ENCODE measurements at places on chromosomes 16 and 17.

- DNase-seq, result no peak
Measured at GRCh38 chr17:10010752-10011151, 105.7 kb upstream of the RCVRN start.

DNA sequence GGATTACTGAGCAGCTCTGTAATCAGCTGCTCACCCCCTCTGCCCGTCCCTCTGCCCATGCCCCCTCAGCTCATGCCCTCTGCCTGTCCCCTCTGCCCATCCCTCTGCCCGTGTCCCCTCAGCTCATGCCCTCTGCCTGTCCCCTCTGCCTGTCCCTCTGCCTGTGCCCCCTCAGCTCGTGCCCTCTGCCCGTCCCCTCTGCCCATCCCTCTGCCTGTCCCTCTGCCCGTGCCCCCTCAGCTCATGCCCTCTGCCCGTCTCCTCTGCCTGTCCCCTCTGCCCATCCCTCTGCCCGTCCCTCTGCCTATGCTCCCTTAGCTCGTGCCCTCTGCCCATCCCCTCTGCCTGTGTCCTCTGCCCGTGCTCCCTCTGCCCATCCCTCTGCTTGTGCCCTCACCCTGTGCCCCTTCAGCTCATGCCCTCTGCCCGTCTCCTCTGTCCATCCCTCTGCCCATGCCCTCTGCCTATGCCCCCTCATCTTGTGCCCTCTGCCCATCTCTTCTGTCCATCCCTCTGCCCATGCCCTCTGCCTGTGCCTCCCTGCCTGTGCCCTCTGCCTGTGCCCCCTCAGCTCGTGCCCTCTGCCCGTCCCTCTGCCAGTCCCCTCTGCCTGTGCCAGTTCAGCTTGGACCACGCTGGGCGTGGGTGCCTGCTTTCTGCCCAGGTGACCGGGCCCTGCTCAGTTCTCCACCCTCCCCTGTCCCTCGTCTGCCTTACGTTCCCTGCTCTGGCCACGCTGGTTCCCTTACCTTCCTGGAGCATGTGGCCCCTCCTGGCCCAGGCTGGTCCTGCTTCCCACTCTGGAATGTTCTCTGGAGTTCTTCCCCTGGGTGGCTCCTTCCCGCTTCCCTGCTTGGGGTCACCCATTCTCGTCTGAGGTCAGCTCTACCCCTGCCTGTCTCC is 97.6 kb downstream of the NPIPB11 start:
- DNase-seq, result no peak

DNA sequence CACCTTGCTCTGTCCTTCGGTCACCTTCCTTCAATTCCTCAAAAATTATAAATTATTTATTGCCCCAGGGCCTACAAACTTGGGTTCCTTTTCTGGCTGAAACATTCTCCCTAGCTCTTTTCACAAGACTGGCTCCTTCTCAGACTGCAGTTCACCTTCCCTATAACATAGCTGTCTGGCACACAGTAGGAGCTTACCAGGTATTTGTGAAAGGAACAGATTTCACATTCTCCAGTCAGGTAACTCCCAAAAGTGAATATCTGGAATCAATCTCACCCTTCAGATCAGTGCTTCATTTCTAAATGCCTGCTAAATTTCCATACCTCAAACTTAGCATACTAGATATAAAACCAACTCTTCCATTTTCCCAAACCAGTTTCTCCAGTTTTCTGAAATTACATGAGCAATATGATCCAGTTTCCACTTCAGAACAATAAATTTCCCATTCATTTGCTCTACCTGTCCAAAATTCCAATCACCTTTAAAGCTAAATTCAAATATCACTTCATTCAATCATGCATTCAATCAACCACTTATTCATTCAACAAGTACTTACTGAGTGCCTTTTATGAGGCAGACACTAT is 6.1 kb downstream of the RFFL start:
- no peak for DNase-seq

DNA sequence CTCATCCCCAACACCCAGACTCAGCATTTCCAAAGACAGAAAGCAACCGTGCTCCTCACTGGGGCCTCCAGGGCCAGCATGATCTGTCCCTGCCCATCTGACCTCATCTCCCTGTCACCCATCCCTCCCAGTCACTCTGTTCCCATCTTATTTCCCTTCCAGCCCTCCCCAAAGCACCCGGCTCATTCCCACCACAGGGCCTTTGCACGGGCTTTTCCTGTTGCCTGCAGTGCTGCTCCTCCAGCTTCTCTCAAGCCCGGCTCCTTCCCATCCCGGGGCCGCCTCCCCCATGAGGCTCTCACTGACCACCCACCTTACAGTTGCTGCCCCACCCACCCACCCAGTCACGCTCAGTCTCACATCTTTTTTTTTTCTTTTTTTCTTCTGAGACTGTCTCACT is 54.8 kb downstream of the RMI2 start:
- no peak for DNase-seq

GRCh38 chr16:78576941-78577340 is 477.5 kb downstream of the WWOX start:
- no peak for DNase-seq

GRCh38 chr17:66605541-66605940 is 229.4 kb upstream of the CACNG5 start:
- no peak for DNase-seq

- no peak for DNase-seq
Measured at GRCh38 chr17:67569873-67570272, 147.9 kb upstream of the NOL11 start.

DNA sequence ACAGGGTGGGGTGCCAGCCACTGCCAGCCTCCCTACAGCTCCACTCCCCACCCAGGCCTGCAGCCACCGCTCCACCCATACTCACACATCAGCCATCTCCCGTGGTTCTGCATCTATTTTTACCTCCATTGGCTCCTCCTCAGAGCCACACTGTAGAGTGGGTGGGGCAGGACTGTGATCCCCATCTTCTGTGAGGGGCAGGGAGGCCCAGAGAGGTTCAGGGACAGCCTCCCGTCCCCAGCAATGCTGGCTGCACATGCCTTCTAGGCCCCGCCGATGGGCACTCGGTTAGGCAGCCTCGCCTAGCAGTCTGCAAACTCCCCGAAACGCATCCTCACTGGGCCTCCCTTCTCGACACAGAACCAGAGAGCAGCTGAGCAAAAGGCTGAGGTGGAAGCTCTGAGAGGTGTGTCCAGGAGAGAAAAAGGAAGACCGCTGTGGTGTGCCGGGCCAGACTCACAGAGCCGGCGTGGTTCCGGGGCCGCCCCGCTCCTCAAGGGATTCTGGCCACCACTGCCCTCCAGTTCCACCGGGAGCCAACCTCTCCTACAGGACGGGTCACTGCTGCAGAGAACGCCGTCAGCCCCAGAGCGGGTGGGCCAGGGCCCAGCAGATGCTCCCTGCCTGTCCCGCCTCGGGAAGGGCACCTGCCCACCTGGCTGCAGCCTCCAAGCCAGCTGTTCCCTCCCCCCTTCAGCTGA is 71.9 kb downstream of the ABR start:
- no peak for DNase-seq

- DNase-seq, result peak; percentile 1
Measured at GRCh38 chr16:27724482-27725235, 174.7 kb downstream of the KATNIP start.

DNA sequence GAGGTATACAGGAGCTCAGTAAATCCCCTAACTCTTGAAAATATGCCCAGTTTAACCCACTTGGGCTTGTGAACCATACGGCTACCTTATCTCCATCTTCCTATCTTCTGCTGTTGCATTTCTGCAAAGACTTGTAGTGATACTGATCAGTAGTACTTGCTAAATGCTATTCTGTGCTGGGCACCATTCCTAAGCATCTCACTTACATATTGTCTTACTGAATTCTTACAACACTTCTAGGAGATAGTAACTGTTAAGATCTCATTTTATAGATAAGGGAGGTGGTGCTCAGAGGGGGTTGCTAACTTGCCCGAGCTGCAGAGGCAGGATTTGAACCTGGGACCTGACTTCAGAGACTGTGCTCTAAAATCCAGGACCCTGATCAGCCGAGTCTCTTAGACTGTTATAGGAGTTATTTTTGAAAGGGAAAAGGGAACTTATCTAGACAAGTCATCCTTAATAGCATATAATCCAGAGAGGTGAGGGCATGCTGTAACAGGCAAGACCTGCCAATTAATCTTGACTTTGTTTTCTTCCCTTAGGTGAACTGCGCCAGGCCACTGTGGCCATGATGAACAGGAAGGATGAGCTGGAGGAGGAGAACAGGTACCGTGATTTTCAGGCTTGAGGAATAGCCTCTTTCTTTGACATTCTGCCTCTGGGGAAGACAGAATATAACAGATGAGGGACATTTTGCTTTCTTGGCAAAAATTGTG is 149.7 kb downstream of the SNX29 start:
- no peak for DNase-seq

- DNase-seq, result no peak
Measured at GRCh38 chr16:12527071-12527470, 276.6 kb downstream of the CPPED1 start.

DNA sequence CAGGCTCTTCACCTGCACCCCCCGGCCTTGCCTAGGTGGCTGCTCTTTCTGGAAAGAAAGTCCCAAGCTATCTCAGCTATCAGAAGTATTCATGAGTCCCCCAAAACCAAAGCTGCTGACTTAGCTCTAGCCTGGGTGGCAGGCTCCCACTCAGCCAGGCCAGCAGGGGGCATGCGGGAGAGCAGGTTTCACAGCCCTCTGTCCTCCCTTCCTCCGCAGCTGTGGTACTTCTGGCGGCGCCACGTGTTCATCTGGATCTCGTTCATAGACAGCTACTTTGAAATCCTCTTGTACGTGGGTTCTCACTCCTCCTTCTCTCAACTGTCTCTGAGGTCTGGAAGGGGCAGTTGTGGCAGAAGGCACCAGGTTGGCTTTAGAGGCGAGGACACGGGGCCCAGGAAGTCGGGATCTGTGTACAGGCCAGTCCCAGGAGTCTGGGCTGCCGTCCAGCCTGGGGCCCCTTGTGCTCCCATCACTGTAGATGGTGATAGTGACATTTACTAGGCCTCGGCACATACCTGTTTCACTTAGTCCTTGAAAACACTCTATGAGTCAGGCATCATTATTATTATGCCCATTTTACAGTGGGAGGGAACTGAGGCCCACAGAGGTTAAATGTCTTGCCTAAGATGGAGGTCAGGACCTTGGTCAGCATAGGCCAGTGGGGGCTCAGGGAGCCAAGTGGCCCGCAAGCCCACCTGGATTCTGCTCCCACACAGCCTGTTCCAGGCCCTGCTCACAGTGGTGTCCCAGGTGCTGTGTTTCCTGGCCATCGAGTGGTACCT is 12.9 kb downstream of the TRPV2 start:
- DNase-seq, result no peak

DNA sequence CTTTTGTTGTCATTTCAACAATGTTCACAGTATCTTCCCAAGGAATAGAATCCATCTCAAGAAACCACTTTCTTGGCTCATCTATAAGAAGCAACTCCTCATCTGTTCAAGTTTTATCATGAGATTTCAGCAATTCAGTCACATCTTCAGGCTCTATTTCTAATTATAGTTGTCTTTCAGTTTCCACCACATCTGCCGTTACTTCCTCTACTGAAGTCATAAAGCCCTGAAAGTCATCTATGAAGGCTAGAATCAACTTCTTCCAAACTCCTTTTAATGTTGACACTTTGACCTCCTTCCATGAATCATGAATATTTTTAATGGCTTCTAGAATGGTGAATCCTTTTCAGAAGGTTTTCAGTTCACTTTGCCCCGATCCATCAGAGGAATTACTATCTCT is 102.1 kb downstream of the CDH13 start:
- DNase-seq, result no peak

DNA sequence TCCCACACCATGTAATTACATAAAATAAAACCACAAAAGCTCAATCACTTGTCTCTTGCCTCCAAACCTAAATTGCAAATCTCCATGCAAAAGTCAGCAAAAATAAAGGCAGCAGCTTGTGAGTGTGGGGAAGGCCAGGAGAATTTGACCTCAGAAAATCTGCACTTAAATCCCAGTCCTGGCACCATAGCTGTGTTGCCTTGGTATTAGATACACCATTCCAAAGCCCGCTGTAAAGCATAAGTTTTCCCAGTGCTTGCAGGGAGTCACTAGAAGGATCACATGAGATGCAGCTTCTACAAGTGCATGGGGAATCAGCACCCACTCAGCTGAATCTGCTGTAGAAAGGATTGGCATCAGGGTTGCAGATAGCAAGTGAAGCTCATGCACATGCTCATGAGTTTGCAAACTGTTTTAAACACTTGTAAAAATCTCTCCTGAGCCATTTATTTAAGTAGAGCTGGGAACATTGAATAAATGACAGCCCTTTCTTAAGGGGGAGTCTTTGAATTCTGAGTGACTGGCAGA is 495.0 kb upstream of the HSBP1 start:
- DNase-seq, result no peak

GRCh38 chr17:77178050-77178449 is 37.3 kb downstream of the SEC14L1 start:
- no peak for DNase-seq

DNA sequence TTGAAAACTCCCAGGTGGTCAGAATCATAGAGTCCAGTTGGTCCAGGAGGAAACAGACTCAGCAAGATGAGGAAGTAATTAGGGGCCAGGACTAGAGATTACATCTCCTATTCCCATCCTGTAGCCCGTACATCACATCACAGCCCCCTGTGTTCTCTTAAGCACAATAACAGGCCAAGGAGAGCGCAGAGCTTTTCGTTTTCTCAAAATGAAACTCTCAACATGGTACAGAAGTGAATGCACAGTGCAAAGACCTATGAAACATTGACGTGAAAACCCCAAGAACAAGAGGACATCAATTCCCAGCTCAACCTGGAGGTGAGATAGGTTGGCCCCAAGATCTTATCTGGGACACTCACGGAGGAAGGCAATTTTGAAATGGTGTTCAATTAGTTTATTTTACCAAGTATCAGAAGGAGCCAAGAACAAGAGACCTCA is 9.0 kb downstream of the PIK3R5 start:
- no peak for DNase-seq

DNA sequence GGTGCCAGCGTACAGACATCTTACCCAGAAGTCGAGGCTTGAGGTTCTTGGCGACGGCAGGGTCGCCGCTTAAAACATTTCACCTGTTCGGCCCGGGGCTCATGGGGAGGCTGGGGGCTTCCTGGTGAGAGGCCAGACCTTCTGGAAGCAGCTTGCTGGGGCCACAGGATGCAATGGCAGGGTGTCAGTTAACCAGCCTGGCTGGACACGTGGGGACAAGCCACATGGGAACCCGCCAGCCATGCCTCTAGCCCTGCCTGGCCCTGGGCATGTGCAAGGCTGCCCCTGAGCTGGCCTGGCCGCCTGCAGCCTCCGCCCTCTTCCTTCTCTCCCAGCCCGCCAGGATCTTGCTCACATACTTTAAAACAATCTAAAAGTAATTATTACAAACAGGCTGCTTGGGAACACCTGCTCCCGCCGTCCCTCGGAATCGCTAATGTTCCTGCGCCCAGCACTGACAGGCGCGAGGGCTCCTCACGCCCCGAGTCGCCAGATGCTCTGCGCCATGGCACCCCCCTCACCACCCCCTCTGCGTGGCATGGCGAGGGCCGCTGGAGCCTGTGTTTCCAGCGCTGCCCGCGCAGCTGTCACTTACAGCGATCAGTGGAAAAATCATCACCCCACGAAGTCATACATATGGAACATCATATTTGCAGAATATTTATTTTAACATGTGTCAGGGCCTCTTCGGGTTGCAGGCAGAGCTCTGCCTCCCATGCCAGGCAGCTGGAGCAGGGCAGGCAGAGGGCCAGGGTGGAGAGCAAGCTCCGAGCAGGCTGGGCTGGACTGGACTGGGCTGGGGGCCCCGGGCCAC is 188.7 kb upstream of the GSE1 start:
- DNase-seq, result no peak

All from cerebellar nuclear complex (tissue), 1 donor.